ENCODE measurements at places on chromosomes 2 and 18.
A peak's percentile ranks its signal among the peaks of the same experiment; 100 is the strongest.

- H3K4me3 ChIP-seq, result no peak overlapping the region
- H3K27ac ChIP-seq, result no peak overlapping the region
- no peaks in the 10 kb centered on the region for H3K36me3 ChIP-seq
- H3K4me1 ChIP-seq, result no peaks in the 10 kb centered on the region
- H3K27me3 ChIP-seq, result peaks cover 18% of the 10 kb centered on the region
Measured at GRCh38 chr2:33145459-33145858, 198.7 kb downstream of the LTBP1 start.

DNA sequence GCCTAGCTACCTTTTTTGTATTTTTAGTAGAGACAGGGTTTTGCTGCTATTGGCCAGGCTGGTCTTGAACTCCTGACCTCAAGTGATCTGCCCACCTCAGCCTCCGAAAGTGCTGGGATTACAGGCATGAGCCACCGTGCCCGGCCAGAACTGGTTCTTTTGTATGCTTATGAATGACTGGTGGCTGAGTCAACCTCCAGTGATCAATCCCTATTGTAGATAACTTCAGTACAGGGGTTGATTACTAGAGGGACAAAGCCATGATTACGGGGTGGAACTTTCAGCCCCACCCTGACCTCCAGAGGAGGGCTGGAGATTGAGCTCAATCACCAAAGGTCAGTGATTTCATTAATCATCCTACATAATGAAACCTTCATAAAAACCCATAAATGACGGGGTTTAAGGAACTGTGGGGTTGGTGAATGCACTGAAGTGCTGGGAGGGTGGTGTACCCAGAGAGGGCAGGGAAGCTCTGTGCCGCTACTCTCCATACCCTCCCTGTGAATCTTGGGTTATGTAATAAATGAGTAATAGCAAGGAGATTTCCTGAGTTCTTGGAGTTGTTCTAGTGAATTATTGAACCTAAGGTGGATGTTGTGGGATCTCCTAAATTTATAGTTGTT lies 281.8 kb upstream of the CXCR4 start:
- peaks cover 11% of the 10 kb centered on the region for H3K4me1 ChIP-seq
- H3K27me3 ChIP-seq, result peaks cover 30% of the 10 kb centered on the region
- H3K27ac ChIP-seq, result no peak overlapping the region
- H3K4me3 ChIP-seq, result no peak overlapping the region
- DNase-seq, result no peak
- H3K36me3 ChIP-seq, result no peaks in the 10 kb centered on the region

GRCh38 chr2:231009236-231009919 lies 13.5 kb downstream of the SPATA3 start:
- H3K4me3 ChIP-seq, result no peak overlapping the region
- no peak overlapping the region for H3K27ac ChIP-seq
- peaks cover 12% of the 10 kb centered on the region for H3K27me3 ChIP-seq
- H3K36me3 ChIP-seq, result no peaks in the 10 kb centered on the region

DNA sequence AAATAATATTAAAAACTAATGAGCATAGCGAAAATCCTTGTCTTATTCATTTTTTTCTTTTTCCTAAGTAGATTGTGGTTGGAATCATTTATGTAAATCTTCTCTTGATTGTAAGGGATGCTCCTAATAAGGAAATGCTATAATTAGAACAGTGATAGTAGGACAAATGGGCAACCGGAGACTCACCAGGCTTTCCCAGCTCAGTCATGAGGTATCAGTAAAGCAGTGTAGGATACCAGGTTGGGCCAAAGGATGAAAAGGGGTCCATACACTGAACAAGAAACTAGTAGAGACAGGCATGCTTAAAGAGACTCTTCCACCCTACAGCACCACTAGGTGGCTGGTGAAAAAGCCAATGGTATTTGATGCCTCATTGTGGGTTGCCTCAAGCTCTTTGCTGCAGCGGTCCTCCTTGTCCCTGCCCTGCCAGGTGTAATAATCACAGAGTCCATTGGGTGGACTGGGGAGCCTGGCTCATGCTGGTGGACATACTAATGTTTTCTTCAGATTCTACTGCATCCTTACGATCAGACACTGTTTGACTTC lies 71.4 kb upstream of the FAM98A start:
- H3K4me1 ChIP-seq, result no peaks in the 10 kb centered on the region
- H3K27me3 ChIP-seq, result peaks cover 5% of the 10 kb centered on the region

DNA sequence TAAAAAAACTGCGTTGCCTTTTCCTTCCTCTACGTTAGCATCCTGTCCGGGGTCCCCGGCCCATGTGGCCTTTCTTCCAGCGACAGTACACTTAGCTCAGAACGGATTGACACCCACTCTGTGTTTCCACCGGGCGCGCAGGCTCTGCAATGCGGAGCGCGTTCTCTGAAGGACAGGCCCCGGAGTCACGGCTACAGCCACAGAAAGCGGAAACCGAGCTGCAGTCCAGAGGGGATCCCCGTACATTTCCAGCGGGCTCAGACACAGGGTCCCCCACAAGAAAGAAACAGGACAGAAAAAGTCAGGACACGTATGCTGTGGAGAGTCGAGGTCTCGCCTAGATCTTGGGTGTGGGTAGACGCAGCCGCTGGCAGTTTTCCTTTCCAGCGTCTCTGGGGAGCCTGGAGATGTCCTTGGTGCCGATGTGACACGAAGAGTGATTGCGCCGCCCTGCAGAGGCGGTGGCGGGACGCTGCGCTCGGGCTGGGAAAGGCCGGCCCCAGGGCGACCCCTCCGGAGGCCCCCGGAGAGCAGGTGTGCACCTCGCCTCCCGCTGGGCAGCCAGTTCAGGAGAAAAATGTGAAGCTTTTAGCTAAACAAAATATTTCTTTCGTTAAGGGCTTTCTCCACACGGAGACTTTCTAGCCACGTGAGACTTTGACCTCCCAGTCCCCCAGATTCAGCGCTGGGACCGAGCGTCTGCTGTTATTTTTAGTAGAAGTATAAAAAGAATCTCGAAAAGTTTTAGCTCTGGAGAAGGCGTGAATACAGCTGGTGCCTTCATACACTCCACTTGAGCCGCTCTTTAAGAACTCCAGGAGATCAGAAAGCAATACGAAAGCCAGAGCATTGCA lies 1.3 kb upstream of the ACKR3 start:
- H3K27me3 ChIP-seq, result peaks cover 3% of the 10 kb centered on the region
- peak overlapping the region; percentile 76 for H3K4me3 ChIP-seq
- peak; percentile 71 for DNase-seq
- H3K27ac ChIP-seq, result peak overlapping the region; percentile 78
- peaks cover 21% of the 10 kb centered on the region for H3K4me1 ChIP-seq

DNA sequence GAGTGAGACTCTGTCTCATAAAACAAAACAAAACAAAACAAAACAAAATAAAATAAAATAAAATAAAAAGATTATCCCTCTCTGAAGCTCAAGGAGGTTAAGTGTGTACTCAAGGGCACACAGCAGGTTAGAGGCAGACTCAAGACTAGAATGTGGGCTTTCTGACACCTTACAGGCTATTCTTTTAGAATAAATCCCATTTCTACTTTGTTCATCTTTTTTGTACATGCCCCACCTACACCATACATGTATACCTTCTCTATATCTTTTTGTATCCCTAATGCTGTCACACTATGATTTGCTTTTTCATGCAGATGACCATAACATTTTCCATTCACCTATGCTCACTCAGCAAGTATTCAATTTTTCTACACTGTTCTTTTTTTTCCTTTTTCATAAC lies 2.6 kb downstream of the IL1B start:
- peaks cover 21% of the 10 kb centered on the region for H3K27me3 ChIP-seq
- H3K36me3 ChIP-seq, result no peaks in the 10 kb centered on the region
- no peak for DNase-seq
- peaks cover 5% of the 10 kb centered on the region for H3K4me1 ChIP-seq

GRCh38 chr2:145064511-145064910 lies 544.6 kb upstream of the ZEB2 start:
- no peak overlapping the region for H3K4me3 ChIP-seq
- H3K27me3 ChIP-seq, result no peaks in the 10 kb centered on the region
- no peak for DNase-seq
- no peaks in the 10 kb centered on the region for H3K4me1 ChIP-seq

DNA sequence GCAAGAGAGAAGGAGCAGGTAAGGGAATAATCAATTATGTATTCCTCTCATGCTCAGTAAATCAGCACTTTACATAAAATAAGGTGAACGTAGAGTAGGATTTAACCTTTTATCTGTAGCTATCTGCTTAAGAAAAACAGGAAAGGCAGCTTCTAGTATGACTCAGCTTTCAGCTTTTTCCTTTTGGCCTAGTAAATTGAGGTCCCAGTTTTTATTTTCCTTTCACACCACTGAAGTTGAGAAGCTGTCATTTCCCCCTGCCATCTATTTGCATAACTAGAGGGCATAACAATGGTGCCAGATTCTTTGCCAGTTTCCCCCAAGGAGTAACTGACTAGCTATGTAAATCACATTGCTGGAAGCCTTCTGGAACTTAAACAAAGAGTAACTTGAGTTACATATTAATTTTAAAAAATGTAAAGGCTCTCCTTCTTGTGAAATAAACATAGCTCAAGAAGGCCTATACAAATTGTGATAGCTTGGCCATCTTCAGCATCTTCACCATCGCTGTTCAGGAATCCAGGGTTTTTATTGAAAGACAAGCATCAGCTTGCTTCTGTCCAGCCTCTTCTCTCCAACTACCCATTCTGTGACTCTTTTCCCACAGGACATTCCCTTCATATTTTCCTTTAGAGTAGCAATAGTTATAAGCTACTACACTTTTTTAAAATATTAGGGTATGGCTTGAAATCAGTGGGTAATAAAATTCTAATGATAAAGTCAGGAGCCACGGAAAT lies 97.0 kb downstream of the KYNU start:
- H3K4me1 ChIP-seq, result peaks cover 2% of the 10 kb centered on the region
- no peak overlapping the region for H3K4me3 ChIP-seq
- H3K36me3 ChIP-seq, result no peaks in the 10 kb centered on the region
- no peak overlapping the region for H3K27ac ChIP-seq
- DNase-seq, result no peak
- peaks cover 5% of the 10 kb centered on the region for H3K27me3 ChIP-seq
